ENCODE measurements at places on chromosomes 4 and X.

GRCh38 chr4:185127021-185127925 lies 15.8 kb upstream of the SLC25A4 start:
- no peak for DNase-seq

DNA sequence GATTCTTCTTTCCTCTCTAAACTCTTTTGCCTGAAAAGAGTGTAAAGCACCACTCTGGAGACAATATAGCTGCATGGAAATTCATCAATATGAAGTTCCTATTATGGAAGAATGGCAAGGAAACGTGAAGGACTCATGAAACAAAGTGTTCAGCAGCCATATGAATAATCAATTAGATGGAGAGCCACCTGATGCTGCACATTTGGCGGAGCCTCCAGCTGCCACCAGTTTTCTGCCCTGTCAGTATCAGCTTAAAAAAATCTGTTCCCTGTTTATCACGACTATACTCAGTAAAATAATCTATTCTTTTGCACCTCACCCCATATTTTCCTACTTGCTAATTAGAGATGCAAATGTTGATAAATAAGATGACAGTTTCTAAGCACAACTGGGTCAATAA lies 276.0 kb downstream of the UNC5C start:
- no peak for DNase-seq

DNA sequence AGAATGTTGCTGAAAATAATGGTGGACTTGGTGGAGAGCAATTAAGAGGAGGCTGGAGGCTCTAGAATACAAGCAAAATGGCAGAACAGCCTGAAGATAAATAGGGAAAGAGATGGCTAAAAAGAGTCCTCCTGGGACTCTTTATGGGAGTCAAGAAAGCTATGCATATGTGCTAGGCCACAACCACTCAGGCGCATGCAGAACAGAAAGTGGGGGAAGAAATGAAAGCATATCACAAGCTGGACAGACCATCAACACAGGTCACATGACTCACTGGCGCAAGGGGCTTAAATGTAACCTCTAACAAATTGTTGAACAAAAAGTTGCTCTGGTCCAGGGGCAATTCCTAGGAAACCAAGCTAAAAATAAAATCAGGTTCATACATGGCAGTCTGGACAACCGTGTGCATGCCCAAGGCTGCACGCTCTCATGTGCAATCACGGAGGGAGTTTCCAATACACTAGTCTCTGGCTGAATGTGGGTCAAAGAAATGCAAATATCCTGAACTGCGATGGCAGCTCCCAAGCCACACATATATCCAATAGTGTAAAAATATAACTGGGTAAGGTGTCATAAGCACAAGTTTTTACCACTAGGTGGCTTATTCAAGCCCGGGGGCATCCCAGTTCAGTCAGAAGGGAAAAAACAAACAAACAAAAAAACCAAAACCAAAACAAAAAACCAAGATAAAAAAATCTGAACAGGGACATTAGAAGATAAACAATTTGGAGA lies 45.4 kb downstream of the ZNF711 start:
- DNase-seq = no peak

DNA sequence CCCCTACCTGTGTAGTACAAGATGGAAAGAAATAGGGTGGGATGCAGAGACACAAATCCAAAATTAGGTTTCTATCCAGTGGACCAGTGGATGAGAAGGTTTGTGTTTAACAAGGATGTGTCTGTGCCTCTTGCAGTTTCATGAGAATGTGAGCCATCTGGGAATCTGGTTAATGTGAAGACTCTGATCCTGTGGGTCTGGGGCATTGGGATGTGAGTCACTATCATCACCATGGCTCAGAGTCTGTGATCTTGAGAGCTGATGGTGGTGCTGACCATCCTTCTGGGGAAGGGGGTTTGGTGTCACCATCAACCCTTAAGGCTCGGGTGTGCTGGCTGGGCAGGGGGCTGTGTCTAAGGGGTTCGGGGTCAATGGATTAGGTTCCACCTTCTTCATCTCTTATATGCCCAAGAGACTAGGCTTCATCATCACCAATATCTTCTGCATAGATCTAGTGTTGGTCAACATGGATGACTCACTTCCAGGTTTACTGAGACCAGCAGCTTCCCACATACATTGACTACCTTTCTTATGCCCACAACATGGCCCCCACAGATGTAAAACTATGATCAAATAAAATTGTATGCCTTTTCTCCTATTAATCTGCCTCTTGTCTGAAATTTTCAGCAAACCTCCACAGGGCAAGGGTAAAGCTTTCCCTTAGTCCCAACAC lies 65.7 kb upstream of the MID1 start:
- no peak for DNase-seq

DNA sequence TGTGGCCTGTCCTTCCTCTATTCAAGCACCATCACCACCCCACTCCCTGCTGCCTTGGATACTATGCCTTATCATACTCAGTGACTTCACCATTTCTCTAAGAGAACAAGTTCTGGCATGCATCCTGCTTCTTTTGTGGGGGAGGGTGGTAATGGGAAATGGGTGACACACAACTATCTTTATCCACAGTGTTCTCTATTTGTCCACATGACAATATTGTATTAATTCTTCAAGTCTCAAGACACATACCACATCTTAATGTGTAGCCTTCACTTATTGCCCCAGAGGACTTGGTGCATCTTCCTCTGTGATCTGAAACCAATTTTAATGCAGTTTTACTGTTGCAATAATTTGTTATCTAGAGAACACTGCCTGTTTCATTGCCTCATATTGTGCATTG lies 29.3 kb upstream of the UGT2B7 start:
- no peak for DNase-seq

GRCh38 chrX:127726227-127726626 lies 326.0 kb downstream of the ACTRT1 start:
- DNase-seq = no peak

DNA sequence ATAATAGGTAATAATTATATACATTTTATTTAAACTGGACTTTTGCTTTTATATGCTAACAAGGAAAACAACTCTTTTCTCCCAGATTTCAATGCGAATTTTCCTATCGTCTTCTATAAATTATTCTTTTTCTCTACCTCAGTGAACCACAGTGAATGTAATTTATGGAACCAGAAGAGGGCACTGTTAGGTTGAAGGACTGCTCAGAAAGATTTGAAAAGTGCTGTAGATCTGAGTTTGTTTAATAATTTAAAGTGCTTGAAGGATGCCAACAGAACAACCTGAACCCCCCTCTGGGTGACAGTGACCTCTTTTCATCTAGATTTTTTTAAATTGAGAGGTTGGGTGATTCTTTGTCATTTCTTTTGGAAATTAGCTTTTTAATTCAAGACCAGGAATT lies 54.9 kb downstream of the PHOX2B start:
- peak; percentile 2 for DNase-seq

DNA sequence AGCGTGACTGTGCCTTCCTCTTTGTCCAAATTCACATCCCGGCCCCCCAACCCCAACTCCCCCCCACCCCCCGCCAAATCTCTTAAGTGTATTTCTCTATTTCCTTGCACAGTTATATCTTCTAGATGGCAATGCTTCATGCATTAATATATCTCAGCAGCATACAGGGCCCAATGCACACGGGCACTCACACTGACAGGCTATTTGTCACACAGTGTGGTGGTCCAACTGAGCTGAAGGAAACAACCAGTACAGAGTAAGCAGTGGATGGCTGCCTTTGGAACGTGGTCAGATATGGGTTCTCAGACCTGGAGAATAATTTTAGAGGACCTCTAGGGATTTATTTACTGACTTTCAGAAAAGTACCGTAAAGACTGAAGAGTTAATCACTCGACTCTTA lies 681 bp downstream of the EXOC1 start:
- DNase-seq = no peak

DNA sequence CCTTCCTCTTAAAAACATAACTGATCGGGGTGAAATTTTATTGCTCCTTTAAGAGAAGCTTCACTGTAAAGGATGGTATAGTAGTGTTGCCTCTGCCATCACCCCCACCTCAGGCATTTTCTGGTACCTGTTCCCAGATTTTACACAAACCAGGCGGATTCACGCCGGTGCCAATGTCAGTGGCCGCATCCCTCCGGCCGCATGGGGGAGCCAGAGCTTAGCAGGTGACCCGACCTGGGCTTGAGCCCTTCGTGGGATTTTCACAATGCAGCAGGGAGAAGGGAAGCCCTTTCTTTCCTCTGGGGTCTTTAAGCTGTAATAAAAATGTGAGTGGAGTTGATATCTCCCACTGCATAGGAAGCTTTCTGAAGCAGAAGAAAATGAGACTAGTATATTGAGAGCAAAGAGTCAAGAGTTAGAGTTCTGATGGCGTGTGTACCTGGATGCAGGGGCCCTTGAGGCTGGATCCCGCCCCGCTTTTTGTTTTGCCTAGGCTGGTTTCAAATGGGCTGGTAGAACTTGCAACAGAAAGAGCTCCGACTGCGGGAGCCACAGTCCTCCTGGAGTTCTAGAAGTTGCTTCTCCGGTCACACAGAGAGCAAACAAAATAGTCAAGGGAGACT lies 59.4 kb downstream of the POLR2B start:
- peak; percentile 47 for DNase-seq

- no peak for DNase-seq
Measured at GRCh38 chr4:94741304-94741703, 16.5 kb upstream of the BMPR1B start.

GRCh38 chrX:39491548-39492297 lies 606.0 kb downstream of the BCOR start:
- DNase-seq = peak; percentile 59

- peak; percentile 41 for DNase-seq
Measured at GRCh38 chr4:16192631-16193518, 33.4 kb downstream of the TAPT1 start.

DNA sequence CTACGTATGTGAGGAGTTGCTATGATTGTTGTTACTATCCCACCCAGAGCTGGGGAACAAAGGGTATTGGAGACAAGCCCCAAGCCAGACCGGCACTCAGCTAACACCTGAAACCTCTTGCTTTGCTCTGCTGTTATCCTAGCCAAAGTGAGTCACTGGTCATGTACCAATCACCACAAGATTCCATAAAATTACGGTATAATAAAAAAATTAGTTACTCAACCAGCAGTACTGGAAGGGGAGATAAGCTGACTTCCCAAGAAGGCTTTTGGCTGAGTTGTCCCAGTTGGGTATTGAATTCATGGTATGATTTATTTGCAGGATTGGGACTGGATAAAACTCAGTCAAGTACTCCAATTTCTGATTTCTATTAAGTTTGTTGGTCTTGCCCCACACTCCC lies 5.3 kb downstream of the EDA2R start:
- no peak for DNase-seq

- no peak for DNase-seq
Measured at GRCh38 chrX:153408871-153409351, 2.4 kb upstream of the ZFP92 start.

DNA sequence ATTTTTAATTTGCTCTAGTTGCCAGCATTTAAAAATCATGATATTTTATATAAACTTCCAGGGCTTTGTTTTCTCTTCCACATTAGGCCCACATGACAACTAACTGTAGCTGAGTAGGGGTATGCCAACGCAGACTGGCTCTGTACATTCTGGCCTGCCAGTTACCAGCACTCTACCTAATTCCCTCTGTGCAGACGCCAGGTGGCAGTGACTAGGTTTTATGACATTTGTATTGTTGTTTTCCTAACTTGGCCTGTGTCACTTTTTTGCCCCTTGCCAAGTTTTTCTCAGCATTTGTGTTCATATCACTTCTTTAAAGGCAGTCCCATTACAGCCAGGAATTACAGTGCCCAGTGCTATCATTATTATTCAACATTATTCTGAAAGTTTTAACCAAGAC lies 347.5 kb downstream of the NKX6-1 start:
- DNase-seq = no peak

GRCh38 chr4:38442073-38442788 lies 221.8 kb upstream of the KLF3 start:
- no peak for DNase-seq

DNA sequence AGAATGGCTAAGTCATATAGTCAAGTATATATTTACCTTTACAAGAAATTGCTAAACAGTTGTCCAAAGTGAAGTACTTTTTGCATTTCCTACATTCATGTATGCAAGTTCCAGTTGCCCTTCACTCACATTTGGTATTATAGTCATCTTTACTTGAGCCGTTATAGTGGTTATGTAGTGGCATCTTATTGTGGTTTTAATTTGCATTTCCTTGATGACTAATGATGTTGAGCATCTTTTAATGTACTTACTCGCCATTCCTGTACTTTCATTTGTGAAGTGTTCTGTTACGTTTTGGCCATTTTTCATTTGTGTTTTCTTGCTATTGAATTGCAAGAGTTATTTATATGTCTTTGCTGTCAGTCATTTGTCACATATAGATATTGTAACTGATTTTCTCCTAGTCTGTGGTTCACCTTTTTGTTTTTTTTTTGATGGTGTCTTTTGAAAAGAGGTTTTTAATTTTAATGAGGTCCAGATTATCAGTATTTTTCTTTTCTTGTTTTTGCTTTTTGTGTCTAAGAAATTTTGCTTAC lies 27.6 kb downstream of the ARFIP1 start:
- no peak for DNase-seq

- DNase-seq = no peak
Measured at GRCh38 chr4:72326692-72327632, 242.1 kb downstream of the ADAMTS3 start.

- no peak for DNase-seq
Measured at GRCh38 chr4:186249785-186250754, 15.9 kb upstream of the F11 start.

DNA sequence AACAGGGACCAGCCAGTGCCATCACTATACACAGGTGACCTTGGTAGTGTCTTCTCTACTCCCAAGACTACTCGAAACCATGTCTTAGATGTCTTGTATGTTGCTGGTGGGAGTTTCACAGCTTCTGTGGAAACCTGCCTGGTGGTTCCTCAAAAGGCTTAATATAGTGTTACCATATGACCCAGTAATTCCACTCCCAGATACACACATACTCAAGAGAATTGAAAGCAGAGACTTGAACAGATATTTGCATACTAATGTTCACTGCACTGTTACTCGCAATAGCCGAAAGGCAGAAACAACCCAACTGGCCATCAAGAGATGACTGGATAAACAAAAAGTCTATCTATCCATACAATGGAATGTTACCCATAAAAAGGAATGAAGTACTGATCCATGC lies 3.1 kb downstream of the TFDP3 start:
- DNase-seq = no peak

All from inflammatory macrophage treated with lipopolysaccharide for 1 hour (primary cell).